ENCODE measurements at places on chromosomes 5 and 9.

- no peak for DNase-seq
Measured at GRCh38 chr5:124952079-124952478, 205.6 kb upstream of the ZNF608 start.

GRCh38 chr5:34552686-34553085 is 103.4 kb upstream of the RAI14 start:
- DNase-seq, result no peak

DNA sequence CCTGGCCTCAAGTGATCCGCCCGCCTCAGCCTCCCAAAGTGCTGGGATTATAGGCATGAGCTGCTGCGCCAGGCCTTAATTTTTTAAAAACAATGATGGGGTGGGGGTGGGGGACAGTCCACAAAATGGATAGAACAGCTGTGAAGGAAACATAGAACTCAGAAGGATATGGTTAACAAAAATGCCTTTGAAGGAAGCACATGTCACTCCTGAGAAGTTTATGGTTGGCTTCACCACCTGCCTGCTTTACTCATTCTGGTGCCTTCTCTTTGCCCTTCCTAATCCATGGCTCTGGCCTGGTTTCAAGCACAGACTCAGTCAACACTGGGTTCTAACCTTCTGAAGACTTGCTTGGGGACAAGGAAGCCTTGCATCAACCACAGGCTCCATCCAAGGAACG is 10.3 kb downstream of the BAG1 start:
- DNase-seq, result no peak

DNA sequence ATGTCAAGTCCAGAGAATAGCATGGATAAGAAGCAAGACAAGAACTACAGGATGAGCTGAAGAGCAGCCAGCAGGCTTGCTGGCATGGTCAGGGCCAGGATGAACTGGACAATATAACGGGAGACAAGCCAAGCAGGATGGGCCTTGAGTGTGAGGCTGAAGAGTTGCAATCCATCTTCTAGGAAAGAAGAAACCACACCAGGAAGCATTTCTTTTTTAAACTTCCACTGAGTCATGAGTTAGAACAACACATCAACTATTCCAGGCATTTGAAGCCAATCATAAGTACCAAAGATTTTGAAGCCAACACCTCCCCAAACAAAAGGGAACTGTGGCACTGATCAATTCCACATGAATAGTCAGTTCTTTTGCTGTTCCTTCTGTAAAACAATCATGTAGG is 27.3 kb downstream of the SLC31A2 start:
- no peak for DNase-seq

- DNase-seq, result no peak
Measured at GRCh38 chr5:151775025-151775606, 3.4 kb downstream of the G3BP1 start.

DNA sequence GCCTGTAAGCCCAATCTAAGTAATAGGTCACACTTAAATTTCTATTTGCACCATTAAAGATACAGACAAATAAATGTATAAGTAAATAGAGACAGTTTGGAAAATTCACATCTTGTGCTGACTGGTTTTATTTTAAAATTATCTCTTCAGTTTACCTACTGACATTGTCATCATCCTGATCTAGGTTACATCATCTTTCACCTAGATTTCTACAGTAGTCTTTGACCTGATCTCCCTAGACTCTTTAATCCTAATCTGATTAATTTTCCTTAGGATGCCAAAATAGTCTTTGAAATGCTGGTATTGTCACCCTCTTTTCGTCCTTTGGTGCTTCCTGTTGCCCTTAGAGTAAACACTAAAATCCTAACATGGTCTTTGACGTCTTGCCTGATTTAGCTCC is 43.9 kb downstream of the NDUFS4 start:
- no peak for DNase-seq

- no peak for DNase-seq
Measured at GRCh38 chr5:144404672-144405071, 234.0 kb downstream of the KCTD16 start.

GRCh38 chr5:68290847-68291246 is 75.3 kb downstream of the PIK3R1 start:
- no peak for DNase-seq

DNA sequence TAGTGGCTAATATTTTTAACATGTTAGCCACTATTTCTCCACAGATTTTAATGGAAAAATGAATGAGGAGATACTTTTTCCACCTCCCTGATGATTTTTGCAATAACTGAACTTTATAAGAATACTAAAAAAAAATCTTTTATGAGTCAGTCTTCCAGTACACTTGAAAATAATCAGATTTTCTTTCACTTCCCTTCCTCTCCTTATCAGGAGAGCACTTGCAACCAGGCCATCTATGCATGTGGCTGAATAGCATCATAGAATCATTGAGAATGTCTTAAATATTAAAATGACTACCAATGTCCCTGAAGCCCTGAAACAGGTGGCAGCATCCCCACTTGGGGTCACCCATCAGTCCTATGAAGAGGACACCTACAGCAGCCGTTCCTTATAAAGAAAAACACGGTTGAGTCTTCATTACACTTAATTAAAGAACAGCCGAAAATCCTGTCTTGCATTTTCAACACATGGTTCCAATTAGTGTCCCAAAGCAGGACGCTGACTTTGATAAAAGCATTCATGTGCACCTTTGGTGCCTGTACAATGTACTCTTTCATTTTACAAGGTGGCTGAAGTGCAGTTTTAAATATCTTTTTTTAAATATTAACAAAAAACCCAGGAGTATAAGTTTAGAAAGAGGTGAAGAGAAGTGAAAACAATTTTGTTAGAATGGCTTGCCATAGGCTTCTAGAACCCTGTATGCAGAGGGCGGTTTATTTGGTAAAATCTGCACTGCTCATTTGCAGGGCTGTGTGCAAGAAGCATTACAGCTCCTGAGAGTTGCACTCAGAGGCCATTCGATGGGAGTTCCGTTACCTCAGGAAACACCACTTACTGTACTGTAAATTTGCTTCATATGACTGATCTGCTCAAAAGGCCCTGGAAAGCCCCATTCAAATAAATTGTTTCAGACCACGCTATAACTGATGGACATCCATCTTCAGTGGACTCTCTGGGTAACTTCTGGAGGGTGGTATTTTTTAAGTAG is 106.9 kb upstream of the VCAN start:
- DNase-seq, result no peak
